ENCODE measurements at places on chromosomes 5 and 9.

DNA sequence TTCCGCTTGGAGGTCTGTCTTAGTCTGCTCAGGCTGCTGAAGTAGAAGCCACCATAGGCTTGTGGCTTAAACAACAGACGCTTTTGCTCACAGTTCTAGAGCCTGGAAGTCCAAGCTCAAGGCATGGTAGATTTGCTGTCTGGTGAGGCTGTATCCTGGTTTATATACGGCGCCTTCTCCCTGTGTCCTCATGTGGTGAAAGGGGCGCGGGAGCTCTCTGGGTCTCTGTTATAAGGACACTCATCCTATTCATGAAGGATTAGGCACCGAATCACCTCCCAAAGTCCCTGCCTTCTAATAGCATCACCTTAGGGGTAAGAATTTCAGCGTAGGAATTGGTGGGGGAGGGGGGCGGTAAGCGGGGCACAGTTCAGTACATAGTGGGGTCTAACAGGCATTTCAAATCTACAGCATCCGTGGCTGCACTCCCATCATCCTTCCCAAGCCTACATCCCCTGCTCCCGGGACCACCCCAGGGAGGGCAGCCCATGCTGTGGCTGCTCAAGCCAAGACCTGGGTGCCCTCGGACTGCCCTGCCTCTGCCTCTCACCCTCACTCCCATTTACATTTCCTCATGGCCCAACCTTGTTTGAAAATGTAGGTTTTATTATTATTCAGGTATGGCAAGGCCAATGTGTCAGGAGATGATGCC, 15.1 kb upstream of the LPCAT1 start:
- DNase-seq, result no peak

DNA sequence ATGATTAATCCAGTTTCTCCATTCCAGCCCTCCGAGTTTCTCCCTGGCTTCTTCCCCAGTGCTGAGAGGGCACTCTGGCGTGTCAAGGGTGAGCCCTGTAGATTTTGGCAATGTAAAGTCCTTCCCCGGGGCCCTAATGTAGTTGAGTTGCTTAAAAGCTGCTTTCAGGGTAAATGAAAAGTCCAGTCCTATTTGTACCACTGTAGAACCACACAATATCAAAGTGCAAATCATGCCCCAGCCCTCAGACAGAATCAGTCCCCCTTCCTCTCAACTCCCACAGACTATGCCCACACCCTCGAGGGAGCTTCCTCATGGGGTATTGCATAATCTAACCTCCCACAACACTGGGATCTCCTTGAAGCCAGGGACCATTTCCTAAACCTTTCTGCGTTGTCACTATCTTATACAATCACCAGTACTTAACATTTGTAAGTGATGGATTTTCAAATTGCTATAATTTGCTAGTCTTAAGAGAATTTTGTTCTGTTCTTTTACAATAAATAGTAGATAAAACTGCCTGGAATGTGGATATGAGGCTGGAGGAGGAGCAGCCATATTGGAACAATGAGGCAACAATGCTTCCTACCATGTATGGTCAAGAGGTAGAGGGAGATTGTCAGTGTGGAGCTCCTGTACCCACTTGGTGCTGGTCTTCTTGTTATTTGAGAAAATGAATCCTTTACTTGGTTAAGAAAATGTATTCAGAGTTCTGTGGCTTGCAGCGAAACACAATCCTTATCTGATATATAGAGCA, 34.4 kb downstream of the ZNF366 start:
- DNase-seq, result no peak

- DNase-seq, result peak; percentile 38
Observed at GRCh38 chr5:81749561-81750307, 1.2 kb downstream of the SSBP2 start.

DNA sequence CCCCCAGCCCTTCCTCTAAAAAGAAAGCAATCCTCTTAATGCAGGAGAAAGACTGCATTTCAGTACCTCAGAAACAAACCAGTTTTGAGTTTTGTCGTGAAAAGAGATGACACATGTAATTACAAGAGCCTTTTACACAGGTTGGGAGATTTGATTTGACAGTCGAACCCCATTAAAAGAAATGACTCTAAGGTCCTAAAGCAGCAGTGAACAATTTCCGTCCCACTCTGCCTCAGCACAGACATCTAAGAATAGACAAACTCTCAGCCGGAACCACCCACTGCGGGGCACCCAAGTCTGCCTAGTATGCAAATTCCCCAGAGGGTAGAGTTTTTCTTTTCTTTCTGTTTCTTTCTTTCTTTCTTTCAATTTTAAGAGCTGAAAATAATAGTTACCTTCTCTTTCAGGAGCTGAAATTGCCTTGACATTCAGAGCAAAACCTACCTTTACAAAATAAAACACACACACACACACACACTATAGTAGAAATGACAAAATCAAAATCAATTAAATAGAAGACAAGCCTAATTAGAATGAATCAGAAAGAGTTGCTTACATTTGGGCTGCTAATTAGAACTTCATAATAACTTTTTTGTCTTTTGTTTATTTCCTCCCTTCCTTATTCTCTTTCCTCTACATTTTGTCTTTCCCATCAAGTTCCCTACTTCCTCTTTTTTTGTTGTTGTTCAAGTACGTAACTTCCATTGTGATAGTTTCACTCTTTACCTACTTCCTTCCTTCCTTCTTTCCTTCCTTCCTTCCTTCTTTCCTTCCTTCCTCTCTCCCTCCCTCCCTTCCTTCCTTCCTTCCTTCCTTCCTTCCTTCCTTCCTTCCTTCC, 65.1 kb downstream of the BASP1 start:
- no peak for DNase-seq

DNA sequence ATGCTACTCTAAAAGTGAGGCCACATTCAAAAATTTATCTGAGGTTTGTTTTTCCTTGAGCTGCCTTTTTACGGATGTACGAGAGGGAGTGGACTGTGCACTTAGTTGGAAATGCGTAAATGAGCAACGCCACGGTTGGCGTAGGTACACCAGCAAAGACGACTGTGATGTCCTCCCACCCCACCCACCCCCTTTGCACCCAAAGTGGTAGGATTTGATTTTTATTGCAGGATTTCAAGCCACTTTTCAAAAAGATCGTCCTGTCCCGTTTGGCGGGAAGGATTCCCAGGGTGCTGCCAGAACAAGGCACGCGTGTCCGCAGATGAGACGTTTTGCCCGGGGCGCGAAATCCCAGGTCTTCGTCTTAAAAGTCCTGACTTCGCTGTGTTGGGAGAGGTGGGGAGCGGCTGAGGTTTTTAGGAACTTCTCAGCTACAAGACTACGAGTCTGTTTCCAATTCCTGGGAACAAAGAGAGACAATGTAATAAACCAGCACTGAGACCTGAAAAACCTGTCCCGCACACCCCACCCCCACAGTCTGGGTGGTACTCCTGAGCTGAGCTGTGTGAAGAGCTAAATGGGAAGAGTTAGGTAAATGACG, 1.0 kb upstream of the TLE1 start:
- no peak for DNase-seq

DNA sequence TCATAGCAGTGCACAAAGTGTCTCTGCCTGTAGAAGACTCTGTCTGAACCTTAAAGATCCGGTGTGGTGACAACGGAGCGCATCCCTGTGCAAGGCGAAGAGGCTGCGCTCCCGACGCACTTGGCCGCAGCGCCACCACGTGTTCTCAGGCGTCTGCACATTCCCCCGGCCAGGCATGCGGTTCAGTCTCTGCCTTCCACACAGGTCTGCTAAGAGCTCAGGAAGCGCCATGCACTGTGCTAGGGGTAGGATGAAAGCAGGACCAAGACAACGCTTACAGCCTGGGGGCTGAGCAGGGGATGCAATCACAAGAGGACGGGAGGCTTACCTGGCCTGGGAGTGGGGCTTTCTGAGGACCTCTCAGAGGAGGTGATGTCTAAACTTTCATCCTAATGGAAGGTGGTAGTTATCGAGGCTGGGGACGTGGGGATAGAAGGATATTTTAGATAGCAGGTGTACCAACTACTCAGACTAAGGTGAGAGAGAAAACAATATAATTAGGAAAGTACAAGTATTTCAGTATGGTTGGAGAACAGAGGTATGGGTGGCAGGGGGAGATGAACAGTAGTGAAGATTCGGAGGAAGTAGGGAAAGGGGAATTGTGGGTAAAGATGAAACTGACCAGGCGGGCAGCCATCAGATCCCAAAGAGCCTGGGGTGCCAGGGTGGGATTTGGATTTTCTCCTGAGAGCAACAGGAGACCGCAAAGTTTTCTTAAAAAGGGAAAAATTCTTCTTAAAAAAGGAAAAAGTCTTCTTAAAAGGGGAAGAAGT, 13.3 kb downstream of the CAPSL start:
- DNase-seq, result peak; percentile 82

GRCh38 chr9:13032585-13032984, 246.9 kb downstream of the MPDZ start:
- no peak for DNase-seq

DNA sequence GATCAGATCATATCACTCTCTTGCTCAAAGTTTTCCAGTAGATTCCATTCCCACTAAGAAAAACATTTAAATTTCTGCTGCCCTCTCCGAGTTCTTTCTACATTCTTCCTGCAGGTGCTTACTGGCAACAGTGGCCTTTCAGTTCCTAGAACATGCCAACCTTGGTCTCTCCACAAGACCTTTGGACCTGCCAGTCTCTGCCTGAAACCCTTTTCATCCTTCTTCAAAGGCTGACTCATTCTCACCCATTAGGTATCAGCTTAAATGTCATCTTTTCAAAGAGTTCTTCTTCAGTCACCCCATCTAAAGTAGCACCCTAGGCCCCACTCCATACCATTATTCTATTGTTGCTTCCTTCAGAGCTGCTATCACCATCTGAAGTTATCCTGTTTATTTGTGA, 21.8 kb downstream of the PPIC start:
- no peak for DNase-seq

GRCh38 chr5:168679515-168679920, 100.3 kb upstream of the PANK3 start:
- DNase-seq, result peak; percentile 26

GRCh38 chr9:127388856-127389238, 8.1 kb upstream of the SLC2A8 start:
- peak; percentile 5 for DNase-seq

DNA sequence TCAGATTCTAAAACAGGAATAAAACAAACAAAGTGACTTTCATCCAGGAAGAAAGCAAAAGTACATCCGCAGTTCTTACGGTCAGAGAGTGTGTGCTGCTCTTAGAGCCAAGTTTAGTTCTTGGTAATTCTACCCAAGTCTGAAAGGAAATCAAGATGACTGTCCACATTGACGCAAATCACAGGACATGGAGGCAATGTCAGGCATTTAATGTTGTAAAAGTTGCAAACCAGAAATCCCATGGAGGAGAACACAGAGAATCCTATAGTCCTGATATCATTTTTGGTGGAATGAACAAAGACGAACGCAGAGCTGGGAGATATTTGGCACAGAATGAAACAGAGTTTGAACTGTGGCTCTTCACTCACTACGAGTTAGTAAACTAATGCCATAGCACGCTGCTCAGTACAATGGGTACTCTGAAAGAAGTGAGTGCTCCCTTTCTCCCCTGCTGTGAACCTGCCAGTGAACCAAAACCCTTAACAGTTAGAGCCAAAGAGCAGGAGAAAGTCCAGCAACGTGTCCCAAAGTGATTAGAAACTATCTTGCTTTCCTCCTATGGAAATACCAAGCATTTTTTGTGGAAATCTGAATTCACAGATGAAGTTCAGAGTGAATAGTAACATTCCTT, 74.3 kb downstream of the MUSK start:
- DNase-seq, result no peak

- no peak for DNase-seq
Observed at GRCh38 chr5:84494453-84494852, 109.8 kb upstream of the EDIL3 start.

- no peak for DNase-seq
Observed at GRCh38 chr9:132267660-132268059, 87.1 kb downstream of the SETX start.

DNA sequence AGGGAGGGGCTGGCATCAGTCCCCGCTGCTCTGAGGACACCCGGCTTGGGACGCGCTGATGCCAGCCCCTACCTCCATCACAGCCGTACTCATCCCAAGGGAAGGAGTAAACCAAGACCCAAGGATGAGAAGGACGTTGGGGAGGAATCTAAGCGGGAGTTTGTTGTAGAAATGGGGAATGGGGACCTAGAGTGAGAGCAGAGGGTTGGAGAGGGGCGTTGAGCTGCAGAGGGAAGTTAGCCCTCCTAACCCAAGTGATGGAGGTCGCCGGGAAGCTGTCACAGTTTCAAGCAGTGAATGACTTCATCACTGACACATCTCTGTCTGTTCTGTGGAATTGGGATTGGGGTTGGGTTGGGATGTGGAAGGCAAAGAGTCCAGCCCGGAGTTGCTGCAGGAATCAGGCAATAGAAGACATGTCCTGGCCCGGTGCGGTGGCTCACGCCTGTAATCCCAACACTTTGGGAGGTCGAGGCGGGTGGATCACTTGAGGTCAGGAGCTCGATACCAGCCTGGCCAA, 759 bp upstream of the SUSD1 start:
- DNase-seq, result no peak

GRCh38 chr5:112738191-112738560, 491 bp downstream of the APC start:
- no peak for DNase-seq

GRCh38 chr9:87853302-87853701, 29.4 kb upstream of the SPATA31E1 start:
- DNase-seq, result no peak

DNA sequence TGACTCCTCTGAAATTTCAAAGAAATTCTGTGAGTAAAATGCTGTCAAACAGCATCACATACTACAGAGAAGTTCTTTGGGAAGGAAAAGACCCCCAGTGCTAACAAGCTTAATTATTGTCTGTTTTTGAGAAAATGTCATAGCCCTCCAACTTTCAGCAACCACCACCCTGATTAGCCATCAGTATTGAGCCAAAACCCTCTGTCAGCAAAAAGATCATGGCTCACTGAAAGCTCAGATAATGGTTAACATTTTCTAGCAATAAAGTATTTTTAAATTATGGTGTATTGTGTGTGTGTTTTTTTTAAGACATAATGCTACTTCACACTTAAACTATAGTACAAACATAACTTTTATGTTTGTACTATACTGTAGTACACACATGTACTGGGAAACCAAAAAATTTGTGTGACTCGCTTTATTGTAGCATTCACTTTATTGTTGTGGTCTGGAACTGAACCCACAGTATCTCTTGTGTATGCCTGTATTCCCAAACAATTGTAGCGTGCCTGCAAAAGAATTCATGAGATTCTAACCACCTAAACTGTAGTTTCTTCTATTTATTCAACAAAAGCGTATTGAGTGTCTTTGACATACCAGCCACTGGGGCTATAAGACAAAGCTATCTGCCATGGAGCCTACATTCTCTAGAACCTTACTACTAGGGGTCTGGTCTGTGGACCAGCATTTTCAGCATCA, 31.6 kb downstream of the TLE4 start:
- no peak for DNase-seq

GRCh38 chr5:156019571-156020180, 307.3 kb upstream of the SGCD start:
- DNase-seq, result no peak

DNA sequence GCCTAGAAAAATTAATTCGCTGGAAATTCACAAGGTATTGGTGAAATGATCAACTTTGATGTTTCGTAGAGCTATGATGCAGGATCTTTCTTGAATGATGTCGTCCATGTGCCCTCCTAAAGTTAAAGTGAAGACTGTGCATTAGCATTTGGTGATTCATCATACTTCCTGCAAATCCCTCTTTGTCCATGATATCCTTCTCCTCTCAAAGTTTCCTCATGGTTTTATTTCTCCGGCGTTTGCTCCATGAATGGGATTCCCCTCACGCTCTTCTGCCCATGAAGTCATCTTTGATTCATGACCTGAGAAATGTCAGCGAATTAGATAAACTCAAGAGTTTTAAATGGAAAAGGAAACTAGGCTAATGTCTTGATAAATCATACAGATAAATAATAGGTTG, 372.7 kb downstream of the PSAT1 start:
- DNase-seq, result no peak
